AML-193 (cell line): ENCODE measurements at places on chromosomes 11 and 22.

GRCh38 chr22:46175631-46176030 is 25.3 kb downstream of the PPARA start:
- no peak for DNase-seq

DNA sequence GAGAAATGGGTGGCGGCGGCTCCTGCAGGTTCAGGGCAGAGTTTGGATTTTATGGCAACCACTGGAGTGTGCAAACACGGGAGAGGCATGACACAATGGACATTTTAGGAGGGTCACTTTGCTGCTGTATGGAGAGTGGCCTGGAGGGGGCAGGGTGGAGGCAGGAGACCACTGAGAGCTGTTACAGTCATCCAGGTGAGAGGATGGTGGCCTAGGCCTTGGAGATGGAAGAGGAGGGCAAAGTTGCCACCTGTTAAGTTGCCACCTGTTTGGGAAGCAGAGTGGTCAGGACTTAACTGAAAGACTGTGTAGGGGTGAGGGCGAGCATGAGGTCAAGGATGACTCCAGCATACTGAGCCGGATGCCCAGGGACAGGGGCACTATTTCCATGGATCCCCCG is 2.3 kb upstream of the RAD9A start:
- DNase-seq: peak; percentile 18

DNA sequence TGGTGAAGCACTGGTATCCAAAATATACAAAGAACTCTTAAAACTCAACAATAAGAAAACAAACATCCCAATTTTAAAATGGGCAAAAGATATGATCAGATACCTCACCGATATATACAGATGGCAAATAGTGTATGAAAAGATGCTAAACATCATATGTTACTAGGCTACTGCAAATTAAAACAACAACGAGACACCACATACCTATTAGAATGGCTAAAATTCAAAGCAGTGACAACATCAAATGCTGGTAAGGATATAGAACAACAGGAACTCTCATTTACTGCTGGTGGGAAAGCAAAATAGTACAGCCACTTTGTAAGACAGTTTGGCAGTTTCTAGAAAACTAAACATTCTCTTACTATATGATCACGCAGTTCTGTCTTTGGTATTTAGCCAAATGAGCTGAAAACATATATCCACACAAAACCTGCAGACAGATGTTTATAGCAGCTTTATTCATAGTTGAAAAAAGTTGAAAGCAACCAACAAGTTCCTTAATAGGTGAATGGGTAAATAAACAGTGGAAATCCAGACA is 38.5 kb downstream of the SIK3 start:
- DNase-seq: no peak

GRCh38 chr11:32858731-32859130 is 29.0 kb downstream of the PRRG4 start:
- no peak for DNase-seq

- DNase-seq: no peak
Observed at GRCh38 chr22:43308060-43308830, 34.9 kb downstream of the SCUBE1 start.

DNA sequence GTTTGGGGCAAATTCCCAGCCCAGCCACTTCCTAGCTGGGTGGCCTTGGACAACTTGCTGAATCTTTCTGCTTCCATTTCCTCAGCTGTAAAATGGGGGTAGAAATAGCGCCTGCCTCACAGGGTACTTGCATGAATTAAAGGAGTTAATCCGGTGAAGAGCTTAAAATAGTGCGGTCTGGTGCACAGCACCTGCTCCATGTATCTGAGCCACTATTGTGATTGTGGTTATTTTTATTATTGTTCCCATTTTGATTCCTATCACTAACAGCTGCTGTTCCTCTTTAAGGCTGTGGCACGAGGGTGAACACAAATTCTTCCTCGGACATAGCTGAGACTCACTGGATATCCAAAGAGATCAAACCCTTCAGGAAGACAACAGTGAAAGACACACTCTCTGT is 46.9 kb upstream of the TP53I11 start:
- DNase-seq: no peak

DNA sequence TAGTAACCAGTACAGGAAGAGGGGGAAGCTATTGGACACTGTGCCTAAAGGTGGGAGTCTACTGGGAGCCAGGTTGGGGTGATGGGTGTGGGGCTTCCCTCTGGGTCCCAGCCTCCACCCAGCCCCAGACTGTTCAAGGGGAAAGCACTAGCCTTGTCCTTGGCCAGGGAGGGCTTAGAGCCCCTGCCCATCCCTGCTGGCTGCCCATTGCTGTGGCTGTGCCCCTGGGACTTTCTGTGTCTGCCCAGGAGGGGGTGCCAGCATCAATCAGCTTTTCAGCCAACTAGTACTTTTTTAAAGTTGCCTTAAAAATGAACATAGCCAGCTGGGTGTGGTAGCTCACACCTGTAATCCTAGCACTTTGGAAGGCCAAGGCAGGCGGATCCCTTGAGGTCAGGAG is 19.9 kb downstream of the INCENP start:
- no peak for DNase-seq

- no peak for DNase-seq
Observed at GRCh38 chr22:30226192-30226832, 20.2 kb downstream of the LIF start.

DNA sequence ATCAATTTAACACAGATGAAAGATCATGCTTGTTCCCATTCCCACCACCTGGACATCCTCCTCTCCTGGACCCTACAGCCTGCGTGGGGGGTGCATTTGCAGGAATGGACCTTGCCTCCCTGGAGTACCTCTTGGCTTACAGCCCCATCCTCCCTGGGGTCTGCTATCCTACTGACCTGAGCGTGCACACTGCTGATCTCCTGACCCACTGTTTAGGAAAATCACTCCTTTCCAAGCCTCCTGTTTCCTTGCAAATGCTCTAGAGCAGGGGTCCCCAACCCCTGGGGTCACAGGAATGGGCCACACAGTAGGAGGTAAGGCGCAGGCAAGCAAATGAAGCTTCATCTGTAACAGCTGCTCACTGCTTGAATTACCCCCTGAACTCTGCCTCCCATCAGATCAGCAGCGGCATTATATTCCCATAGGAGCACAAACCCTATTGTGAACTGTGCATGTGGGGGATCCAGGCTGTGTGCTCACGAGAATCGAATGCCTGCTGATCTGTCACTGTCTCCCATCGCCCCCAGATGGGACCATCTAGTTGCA is 88.2 kb upstream of the SEPTIN5 start:
- DNase-seq: no peak

GRCh38 chr22:44999231-44999630 is 10.6 kb downstream of the PHF21B start:
- no peak for DNase-seq
